Fibroblast of villous mesenchyme (primary cell): ENCODE measurements at places on chromosomes 13 and 19. TPM values are rescaled to one million over a fixed set of nuclear protein-coding genes. Genes with fewer than 3 reads are reported as not detected.

DNA sequence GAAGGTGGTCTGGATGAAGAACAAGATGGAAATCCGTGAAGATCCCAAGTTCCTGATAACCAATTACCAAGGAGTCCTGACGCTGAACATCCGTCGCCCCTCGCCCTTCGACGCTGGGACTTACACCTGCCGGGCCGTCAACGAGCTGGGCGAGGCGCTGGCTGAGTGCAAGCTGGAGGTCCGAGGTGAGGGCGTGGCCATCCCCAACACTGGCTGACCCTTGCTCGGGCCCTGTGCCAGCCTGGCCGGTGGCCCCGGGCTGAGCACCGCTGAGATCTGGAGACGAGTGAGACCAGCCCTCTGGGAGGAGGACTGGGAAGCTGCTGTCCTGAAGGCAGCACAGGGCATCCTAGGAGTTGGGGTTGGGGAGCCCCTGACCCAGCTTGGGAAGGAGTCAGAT is 12.0 kb upstream of the EMC10 start:
- DNase-seq, result no peak

The ZNF610 gene
- total RNA-seq, result 0.97 and 2.2 TPM in 2 replicates

GRCh38 chr19:18856385-18857126 is 24.8 kb downstream of the UPF1 start:
- DNase-seq, result peak; percentile 46

The IFNL4 gene
- not detected in 2 replicates for total RNA-seq

DNA sequence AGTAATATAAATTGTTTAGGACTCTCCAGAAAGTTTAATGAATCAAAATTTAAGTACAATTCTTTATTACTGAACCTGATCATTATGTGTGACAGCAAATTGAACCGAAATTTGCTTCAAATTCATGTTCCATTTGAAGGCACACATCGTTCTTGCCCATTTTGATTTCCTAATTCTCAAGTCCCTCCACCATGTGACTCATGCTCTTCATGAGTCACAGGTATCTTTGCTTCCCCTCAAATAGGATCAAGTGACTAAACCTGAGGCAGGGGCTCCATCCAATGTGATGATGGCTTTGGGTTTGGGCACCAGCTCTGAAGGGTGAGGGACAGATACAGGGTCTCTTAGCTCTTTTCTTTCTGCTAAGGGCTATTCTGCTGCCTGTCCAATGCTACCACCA is 86.1 kb downstream of the THSD1 start:
- no peak for DNase-seq

GRCh38 chr19:44684892-44685863 is 13.8 kb upstream of the CEACAM16 start:
- peak; percentile 98 for DNase-seq

The CYP2F1 gene
- not detected in 2 replicates for total RNA-seq

GRCh38 chr13:97289514-97290298 is 67.6 kb downstream of the MBNL2 start:
- DNase-seq, result no peak

DNA sequence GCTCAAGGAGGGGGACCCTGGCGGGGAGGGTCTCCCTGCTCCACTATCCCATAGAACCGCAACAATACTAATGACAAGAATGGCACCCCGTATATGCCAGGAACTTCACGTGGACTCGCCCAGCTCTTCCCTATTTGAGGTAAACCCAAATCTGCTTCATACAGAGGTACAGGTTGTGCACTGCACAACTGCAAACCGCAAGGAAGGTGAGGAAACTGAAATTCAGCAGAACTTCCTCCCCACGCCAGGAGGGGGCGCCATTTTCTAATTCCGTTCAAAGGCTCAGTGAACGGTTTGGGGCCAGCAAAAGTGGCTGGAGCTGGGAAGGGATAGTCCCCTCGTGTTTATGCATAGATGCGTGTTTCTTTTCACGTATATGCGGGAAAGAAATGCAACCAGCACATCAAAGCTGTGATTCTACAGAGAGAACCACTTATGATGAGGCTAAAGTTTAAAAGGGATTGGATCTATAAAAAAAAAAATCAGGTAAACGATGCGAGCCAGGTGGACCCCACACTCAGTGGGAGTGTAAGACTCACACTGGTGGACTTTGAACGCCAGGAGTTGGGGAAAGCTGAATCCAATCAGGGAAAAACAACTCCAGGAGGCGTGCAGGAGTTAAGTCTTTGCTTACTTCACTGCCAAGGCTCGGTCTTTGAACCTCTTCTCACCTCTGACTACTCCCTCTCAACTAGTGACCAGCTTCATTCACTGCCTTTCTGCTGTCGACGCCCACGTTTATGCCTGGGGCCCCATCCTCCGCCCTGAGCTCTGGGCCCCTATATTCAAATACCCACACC is 20.3 kb downstream of the C19orf81 start:
- peak; percentile 31 for DNase-seq

- no peak for DNase-seq
Observed at GRCh38 chr13:75818179-75818967, 182.2 kb downstream of the LMO7 start.

DNA sequence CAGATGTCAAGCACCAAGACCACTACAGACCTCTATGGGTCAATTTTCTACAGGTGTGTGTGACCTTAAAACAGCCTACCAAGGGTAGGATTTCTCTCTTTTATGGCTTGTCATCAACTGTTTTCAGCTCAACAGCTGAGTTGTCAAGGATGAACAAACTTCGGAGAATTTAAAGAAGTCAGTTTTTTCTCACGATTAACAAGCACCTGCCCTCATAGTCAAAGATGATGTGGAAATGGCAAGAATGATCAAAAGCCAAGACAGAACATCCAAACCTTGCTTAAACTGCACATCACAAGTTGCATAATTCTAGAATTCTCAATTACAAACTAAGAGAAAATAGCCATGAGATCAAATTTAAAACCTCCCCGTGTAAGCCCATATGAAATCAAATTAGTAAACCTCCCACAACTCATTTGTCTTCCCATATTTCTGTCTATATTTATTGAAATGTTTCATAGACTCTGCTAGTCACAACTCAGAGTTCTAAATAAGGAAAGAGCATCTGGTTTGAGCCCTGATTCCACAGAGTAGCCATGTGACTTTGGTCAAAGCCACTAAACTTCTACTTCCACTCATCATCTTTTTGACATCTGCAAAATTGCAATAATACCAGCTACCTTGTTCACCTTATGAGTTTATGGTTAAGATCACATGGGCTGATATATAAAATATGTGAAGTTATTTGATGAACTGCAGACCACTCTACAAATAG is 521.5 kb upstream of the HTR2A start:
- no peak for DNase-seq

DNA sequence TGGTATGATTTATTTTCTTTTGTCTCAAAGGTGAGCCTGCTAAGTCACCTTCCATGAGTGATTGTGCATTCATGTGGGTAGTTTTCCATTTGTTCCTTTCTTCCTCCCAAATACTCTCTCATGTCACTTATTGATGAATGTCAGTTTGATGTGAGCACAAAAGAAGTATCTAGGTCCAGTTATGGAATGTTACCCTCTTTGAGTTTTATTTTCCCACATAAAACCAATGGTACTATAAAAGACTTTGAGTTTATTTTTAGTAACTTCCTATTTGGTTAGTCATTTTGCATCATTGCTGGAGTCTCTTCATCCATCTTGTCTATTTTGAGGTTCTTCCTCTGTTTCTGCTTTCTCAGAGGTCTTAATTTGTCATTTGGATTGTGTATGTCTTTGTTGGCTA is 321.3 kb downstream of the GPC6 start:
- DNase-seq, result no peak

GRCh38 chr13:111434578-111435159 is 114.2 kb downstream of the TEX29 start:
- no peak for DNase-seq

The CD177 gene
- 0.32 and 0.86 TPM in 2 replicates for total RNA-seq

DNA sequence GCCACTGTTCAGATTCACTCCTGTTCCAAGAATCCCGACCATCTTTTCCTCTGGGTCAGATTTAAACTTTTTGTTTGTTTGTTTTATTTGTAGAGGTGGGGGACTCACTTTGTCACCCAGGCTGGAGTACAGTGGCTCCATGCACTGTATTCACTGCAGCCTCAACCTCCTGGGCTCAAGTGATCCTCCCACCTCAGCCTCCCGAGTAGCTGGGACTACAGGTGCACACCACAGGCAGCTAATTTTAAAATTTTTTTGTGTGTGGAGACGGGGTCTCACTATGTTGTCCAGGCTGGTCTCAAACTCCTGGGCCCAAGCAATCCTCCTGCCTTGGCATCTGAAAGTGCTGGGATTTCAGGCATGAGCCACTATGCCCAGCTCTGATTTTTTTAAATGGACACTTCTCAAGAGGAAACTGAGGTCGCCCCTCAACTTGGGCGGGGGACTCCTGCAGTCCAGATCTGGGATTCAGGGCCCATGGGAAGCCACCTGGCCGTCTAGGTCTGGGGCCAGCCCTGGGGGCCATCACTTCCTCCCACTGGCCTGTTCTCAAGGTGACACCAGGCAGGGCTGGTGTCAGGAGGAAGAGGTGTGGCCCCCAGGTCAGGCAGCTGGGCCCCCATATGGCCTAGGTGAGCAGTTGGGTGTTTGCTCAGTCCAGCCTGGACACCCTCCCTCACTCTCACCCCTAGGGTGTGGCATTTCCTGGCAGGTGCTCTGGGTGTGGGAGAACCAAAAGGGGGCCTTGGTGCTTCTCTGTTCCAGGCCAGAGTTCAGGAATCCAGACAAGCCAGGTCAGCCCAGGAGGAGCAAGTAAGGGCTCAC is 1.3 kb downstream of the B3GNT3 start:
- no peak for DNase-seq

GRCh38 chr19:45638930-45639729 is at the start of gene EML2:
Gene EML2, minus strand, starts transcription at chr19:45639397. Its CDS starts 21 bp downstream, at chr19:45639376.
- peak; percentile 37 for DNase-seq

DNA sequence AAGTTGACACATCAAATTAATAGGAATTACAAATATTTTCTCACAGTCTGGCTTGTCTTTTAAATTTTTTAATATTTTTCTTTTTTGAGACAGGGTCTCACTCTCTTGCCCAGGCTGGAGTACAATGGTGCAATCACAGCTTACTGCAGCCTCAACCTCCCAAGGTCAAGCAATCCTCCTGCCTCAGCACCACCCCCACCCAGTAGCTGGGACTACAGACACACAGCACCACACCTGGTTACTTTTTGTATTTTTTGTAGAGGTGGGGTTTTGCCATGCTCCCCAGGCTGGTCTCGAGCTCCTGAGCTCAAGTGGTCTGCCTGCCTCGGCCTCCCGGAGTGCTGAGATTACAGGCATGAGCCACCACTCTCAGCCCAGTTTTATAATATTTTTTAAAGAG is 72.0 kb downstream of the SPATA13 start:
- no peak for DNase-seq

DNA sequence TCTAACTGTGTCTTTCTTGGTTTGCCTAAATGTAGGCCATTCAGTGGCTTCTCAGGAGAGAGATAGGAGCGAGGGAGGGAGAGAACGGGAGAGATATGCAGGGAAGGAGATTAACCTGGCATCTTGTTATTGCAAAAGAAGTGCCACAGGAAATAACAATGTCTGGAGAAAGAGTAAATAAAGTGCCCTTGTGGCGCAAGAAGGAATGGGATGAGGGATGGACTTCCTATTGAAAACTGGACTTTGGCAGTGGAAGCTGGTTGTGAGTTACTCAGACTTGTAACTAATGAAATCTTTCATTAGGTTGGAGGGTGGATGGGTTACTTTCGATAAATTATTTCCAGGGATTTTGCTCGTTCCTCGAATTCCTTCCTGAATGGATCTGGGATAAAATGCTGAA is 136.1 kb downstream of the LACC1 start:
- no peak for DNase-seq

GRCh38 chr19:19597809-19598306 is 20.6 kb downstream of the PBX4 start:
- no peak for DNase-seq

DNA sequence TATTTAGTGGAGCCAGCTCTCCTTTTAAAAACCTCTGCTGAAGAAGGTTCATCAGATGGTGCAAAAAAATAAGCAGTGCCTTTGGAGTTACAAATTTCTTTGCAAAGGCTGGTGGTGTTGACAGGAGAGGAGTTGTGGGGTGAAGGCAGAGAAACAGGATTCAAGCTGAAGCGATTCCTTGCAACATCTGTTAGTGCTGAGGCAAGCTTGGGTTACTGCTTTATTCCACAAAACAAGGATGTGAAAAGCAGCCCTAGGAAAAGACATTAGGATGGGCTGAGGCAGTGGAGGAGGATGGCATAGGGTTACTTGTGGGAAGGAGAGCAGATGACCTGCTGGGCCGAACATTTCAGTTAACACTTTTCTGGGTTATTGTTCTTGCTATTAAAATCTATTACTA is 390.7 kb downstream of the DLEU7 start:
- no peak for DNase-seq

DNA sequence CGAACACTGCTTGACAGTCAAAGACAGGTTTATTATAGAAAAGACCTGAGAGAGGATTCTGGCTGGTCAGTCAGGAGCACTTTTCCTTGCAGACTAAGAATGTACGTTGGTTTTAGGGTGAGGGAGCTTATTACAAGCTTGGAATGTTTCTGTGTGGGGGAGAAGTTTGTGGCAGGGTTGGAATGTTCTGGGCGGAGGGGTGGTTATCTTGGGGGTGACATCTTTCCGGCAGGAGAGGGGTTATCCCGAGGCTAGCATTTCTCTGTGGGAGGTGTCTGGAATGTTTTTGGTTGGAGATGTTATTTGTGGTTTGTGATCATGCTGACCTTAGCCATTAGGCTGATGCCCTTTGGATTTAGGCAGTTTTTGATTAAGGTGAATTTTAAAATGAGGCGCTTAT is 61.8 kb downstream of the ZNF136 start:
- no peak for DNase-seq

The CXCL17 gene
- total RNA-seq, result not detected in 2 replicates

- DNase-seq, result no peak
Observed at GRCh38 chr19:14112051-14112808, 5.3 kb downstream of the PRKACA start.

DNA sequence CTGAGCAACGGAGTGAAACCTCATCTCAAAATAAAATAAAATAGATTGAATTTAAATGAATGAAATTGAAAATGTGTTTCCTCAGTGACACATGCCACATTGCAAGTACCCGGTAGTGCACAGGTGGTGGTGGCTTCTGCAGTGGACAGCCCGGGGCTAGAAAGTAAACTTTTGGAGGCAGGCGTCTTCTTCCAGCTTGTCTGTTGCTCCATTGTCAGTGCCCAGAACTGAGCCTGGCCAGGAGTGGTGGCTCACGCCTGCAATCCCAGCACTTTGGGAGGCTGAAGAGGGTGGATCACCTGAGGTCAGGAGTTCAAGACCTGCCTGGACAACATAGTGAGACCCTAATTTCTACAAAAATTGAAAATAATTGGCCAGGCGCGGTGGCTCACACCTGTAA is 5.7 kb downstream of the MYH14 start:
- no peak for DNase-seq

DNA sequence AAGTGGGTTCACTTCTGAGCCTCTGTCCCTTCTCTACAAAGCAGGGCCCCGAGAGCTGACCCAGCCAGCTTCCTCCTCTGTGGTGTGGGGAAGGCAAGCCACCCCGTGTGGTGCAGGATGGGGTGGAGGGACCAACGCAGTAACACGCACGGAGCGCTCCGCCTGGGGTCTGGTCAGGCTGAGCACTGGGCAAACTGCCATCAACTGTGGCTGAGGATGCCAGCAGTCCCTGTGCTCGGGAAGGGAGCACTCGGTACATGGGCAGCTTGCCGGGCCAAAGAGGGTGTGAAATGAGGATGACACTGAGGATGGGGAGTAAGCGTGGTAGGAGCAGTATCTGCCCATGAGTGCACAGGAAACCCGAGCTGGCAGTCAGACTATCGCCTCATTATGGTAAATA is 7.6 kb upstream of the GMIP start:
- DNase-seq, result no peak
